ENCODE measurements at places on chromosomes 3 and 15.
A peak's percentile ranks its signal among the peaks of the same experiment; 100 is the strongest.

- DNase-seq = no peak
These were observed 18.9 kb downstream of the CD200 start for GRCh38 chr3:112351823-112352222.

DNA sequence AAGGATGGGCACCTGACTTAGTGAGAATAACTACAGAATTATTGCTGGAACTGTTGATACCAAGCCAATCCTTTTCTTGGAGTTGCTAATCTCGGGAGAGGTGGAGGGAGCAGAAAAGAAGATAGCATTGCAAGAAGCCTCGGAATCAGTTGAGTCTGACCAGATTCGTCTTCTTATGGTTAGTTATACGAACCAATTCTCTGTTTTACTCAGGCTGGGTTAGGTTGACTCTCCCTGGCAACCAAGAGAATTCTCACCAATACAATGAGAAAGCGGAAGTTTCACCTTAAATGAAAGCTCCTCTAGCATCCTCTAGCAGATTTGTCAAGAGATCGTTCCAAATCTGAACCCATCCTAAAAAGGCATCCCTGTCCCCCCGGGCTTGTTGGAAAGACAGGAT, 43.5 kb upstream of the UBE2E1 start:
- DNase-seq = peak; percentile 57

- no peak for DNase-seq
These were observed 493.2 kb upstream of the KCNMB2 start for GRCh38 chr3:178043084-178043483.

DNA sequence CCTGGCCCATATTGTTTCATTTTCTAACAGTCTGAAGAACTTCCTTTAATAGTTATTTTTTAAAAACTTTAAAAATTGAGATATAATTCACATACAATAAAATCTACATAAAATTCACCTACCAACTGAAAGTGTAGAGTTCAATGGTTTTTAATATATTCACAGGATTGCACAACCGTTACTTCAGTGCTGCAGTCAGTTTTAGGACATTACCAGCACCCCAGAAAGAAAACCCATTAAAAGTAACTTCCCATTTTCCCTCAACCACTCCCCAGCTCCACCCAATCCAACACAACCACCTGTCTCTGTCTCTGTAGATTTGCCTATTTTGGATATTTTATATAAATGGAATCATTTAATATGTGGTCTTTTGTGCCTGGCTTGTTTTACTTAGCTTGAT, 29.6 kb downstream of the MGA start:
- DNase-seq = no peak

- no peak for DNase-seq
These were observed 79.9 kb upstream of the LMCD1 start for GRCh38 chr3:8421711-8422110.

DNA sequence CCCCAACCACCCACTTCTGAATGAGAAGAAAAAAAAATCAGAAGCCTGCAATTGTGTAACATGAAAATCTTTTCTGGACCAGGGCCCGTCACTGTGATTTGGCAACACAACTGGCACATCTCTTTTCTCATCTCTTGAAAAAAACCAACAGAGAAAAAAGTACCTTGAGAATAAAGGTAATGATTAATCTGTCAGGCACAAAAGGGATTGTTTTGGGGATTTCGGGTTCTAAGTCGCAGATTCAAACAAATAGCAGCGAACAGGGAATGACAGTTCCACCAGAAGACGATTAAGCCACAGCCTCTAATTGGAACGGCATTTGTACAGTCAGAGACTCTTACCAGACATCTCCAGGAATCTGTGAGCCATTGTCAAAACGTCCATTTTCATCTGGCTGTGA, at the start of gene AQP9:
TSS of gene AQP9 (plus strand) at position 276 of the 400 bp plus-strand sequence. CDS start 185 bp downstream, outside the sequence.
- no peak for DNase-seq
